ENCODE measurements at places on chromosomes 6 and 20.

GRCh38 chr6:111846492-111847409 is 26.5 kb downstream of the FYN start:
- DNase-seq: no peak

DNA sequence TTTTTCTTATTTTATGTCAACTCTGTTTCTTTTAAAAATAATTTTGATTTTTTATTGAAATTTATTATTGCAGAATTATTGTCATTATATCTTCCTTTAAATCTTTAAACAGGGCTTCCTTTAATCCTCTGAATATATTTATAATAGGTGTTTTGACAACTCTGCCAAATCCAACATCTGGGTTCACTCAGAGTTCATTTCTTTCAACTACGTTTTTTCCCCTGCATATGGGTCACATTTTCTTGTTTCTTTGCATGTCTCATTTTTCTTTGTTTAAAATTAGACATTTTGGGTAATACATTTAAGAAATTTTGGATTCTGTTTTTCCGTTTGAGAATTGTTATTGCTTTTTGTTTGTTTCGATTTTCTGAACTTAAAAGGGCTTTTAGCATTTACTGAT is 655.1 kb upstream of the CITED2 start:
- DNase-seq: no peak

GRCh38 chr20:36585410-36586125 is 12.2 kb downstream of the TGIF2 start:
- DNase-seq: no peak

GRCh38 chr6:129351807-129352206 is 358.2 kb downstream of the ARHGAP18 start:
- no peak for DNase-seq

DNA sequence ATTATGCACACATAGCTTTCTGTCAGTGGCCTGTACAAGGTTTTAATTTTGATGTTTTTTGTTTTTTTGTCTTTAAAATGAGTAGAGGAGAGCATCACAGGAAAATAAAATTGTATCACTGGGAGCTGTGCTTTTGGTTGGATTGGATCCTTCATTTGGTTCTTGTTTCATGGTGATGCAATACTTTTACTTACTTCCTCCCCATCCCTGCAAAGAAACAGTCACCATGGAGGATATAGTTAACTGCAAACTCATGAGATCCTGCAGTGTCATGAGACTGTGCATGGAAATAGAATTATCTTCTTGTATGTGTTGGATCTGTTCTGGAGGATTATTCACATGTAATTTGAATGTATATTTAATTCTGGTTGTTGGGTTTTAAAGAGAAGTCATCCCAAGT is 122.3 kb downstream of the JARID2 start:
- DNase-seq: no peak

DNA sequence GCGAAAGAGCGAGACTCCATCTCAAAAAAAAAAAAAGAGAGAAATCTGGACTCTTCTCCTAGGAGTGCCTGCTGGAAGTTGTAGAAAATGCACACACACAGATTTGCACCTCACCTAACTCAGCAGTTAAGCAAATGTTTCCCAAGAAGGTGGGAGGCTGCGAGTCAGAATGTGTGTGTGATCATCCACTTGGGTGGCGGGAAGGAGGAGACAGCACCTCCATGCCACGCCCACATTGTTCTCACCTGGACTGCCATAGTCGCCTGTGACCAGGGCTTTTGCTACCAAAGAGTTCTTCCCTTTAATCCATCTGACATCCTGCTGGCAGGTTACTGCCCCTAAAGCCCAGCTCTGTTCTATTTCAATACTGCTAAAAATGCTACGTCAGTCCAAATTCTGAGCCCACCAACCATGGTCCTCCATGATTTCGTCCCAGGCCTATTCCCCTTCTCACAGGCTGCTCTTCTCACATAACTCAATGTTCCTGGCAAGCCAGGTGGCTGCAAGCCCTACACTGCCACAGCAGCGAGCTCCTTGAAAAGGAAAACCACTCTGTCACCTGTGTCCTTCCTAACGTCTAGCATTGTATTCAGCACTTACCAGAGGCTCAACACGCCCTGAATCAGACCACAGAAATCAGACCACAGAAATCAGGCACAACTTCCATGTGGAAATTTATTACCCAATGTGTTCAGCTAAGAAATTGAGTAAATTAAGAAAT is 77.5 kb downstream of the PSMG4 start:
- DNase-seq: no peak

DNA sequence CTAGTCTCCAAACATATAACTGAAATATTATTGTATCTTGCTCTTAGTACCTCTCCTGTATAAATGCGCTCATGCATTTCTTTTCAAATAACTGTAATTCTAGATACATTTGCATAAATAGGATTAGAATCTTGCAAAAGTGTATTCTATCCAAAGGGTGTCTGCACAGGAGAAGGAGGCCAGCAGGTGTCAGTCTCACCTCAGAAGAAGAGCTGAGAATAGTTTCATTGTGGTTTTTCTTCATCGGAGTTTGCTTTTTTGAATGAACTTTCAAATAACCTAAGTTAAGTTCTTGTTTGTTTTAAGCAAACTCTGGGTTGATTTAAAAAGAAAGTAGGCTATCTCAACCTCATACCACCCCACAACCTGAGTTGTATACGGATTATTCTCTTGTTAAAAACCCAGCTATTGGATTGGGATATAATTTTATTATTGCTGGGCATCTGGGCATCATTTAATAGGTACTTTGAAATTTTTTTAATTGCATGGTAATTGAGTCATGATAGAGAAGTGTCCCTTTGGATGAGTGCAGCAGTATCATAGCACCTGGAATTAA is 125.0 kb upstream of the MLIP start:
- no peak for DNase-seq

DNA sequence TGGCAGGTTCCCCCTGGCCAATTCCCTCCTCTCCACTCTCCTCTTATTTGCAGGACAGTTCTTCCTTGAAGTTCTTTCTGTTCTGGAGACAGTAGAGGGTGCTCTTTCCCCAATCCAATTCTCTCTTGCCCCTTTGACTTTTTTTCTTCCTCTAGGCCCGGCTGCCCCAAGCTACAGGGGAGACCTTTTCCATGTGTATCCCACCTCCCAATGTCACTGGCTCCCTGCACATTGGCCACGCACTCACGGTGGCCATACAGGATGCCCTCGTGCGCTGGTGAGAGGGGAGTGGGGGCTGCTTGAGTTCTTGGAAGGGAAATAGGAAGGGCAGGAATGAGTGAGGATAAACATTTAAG is 1.5 kb downstream of the VARS2 start:
- DNase-seq: no peak

- DNase-seq: no peak
These were observed 75.3 kb downstream of the UTRN start for GRCh38 chr6:144360401-144360800.

GRCh38 chr6:116034327-116034726 is 26.4 kb downstream of the FRK start:
- no peak for DNase-seq

DNA sequence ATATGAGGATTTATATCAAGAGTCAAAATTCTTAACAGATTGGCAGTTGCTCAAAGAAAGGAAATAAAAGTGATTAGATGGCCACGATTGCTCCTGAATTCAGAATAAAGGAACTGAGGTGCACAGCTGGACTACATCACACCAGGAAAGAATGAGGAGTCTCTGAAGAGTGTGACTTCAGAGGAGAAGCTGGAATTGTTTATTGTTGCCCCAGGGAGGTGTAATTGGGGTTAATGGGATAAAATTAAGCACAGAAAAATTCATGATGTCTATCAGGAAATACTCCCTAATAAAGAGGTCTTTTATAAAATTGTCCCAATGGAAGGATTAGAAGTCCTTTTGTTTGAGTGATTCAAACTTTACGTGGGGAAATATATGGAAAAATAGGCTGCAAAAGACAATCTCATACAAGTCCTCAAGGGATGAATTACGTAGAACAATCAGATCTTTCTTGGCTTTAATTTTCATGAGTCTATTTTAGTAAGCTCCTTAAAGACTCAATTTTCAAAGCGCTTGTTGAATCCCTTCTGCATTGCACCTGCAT is 208.6 kb upstream of the RNF217 start:
- DNase-seq: no peak

GRCh38 chr6:56507517-56507916 is 135.2 kb downstream of the DST start:
- no peak for DNase-seq

GRCh38 chr20:31608251-31608945 is 3.3 kb downstream of the ID1 start:
- DNase-seq: peak; percentile 65

DNA sequence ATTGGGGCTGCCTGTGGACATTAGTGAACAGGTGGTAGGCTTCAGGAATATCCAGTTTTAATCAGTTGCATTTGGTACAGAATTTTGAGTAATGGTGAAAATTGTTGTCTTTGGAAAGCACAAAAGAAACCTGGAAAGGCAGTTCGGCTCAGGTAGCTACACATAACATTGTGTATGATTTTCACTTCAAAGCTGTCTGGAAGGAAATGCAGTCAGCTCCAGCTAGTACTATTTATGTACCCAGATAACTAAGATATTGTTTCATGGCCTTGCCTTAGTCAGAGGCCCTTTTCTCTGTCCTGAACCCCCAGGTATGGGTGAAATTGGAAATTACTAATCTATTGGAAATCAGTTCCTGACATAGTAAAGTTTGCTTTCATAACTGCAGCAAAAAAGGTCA is 195.6 kb upstream of the UST start:
- no peak for DNase-seq

- no peak for DNase-seq
These were observed 57.9 kb downstream of the TP53INP2 start for GRCh38 chr20:34762031-34762555.

GRCh38 chr6:49564552-49564951 is 14.1 kb downstream of the C6orf141 start:
- no peak for DNase-seq

- no peak for DNase-seq
These were observed 88.3 kb downstream of the IYD start for GRCh38 chr6:150456902-150457643.

DNA sequence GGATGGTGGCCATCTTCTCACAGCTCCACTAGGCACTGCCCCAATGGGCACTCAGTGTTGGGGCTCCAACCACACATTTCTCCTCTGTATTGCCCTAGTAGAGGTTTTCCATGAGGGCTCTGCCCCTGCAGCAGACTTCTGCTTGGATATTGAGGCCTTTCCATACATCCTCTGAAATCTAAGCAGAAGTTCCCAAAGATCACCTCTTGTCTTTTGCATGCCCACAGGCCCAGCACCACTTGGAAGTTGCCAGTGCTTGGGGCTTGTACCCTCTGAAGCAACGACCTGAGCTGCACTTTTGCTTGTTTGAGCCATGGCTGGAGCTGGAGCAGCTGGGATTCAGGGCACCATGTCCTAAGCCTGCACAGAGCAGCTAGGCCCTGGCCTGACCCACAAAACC is 189.1 kb upstream of the EYS start:
- no peak for DNase-seq

DNA sequence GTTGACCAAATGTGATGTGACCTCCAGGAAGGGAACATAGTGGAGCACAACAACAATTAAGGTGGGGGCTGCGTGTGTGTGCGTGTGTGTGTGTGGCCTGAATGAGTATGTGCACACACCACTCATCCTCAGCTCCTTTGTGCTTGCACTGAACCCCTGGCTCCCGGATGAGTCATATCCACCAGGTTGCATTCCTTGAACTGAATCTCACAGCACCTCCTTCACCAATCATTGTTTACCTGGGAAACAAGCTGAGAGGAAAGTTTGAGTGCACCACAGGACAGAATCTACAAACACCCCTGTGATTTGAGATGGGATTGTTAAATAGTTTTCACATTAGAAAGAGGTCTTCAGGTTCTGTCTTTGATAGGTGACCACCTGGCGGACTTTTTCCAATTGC is 33.7 kb upstream of the GPR6 start:
- no peak for DNase-seq

- no peak for DNase-seq
These were observed 115.7 kb upstream of the RALGAPA2 start for GRCh38 chr20:20827992-20828597.

Measured in lower leg skin (tissue), 4 donors.